ENCODE measurements at places on chromosomes 12 and 14.

DNA sequence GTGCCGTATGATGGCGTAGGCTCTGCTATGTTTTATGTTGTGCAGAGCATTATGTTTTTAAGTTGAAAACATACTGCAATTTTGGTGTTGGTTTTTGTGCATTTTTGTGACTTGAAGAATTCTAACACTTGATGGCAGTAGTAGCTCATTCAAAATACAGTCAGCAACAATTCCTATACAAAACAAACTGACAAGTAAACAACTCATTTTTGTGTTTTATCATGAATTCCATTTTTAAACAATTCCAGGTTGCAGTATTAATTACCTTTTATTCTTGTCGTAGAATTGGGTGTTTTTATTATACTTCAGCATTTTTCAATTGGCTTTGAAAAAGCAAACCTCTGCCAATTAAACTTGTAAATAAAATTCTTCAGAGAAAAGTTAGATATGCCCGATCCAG is 4.1 kb upstream of the CCER1 start:
- no peak for DNase-seq

GRCh38 chr12:3565985-3566384 is 75.0 kb downstream of the PRMT8 start:
- DNase-seq: no peak

- DNase-seq: no peak
Observed at GRCh38 chr14:104084251-104085002, 1.1 kb upstream of the ASPG start.

- DNase-seq: no peak
Observed at GRCh38 chr12:67929384-67929772, 59.9 kb upstream of the IFNG-AS1 start.

GRCh38 chr12:19575337-19576243 is 136.3 kb downstream of the AEBP2 start:
- no peak for DNase-seq

DNA sequence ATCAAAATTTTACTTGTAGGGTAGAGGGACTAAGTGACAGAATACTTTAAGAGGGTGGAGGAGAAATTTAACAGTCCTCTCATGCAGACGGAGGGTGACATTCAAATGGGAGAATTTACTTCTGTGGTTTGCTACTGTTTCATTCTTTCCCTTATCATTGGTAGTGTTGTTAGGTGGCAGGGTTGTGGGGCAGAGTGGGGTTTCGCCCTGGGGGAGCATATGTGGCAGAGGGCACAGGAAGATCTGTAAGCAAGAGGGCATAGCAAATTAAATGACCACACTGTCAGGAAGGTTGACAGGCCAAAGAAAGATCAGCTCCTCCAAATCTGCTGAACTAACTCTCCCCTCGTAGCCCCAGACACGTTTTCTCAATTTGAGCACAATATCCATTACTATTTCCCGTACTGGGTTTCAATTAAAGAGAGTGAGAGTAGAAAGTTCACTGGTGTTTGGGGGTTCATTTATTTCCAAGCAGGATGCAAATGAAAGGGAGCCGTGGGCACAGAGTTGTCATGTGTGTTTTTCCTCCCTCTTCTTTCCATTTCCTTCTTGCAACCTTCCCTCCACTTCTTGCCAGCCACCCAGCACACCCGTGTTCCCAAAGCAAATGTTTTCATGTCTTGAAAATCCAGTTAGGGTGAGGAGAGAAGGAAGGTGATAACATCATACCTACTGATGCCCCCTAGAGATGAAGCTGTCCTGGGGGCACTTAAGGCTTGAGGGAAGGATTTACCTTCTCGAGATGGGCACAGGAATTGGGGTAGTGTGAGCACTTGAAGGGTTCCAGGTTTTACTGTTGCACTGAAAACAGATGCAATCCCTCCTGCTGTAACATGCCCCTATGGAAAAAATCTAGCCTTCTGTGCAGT is 6.5 kb upstream of the TBX3 start:
- DNase-seq: no peak

DNA sequence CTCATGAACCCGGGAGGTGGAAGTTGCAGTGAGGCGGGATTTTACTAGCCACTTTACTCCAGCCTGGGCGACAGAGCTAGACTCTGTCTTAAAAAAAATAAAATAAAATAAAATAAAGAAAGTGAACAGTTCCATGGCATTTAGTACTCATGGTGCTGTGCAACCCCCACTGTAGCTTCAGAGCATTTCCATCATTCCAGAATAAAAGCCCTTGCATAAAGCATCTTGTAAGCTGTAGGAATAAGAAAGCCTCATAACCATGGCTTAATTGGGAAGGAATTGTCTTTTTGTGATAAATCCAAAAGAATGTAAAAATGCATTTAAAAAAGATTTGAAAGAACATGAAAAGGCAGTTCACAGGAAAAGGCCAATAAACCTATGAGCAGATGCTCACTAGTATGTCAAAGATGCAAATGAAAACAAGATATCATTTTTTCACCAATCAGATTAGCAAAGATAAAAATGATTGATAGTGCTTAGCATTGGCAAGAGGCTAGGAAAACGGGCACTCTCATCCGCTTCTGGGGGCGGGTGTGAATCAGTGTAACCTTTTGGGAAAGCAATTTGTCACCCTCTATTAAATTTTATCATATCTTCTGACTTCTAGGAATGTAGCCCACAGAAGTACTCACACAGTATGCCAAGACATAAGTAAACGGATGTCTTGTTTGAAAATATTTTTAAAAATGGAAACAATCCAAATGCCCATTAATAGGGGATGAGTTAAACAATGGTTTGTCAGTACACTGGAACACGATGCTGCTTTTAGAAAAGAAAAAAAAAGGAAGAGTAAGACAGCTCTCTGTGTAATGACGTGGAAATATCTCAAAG is 46.6 kb downstream of the CFAP251 start:
- no peak for DNase-seq

DNA sequence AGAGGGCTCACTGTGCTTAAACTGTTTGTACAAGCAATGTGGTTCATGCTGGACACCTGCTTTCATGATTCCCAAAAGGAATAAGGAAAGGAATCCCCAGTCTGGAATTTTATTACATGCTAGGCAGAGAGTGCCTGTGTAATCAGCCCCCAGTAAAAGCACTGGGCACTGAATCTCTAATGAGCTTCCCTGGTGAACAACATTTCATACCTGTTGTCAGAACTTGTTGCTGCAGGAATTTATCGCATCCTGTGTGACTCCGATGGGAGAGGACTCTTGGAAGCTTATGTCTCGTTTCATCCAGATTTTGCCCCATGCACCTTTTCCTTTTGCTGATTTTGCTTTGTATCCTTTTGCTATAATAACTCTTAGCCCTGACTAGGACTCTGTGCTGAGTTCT is 190.2 kb upstream of the HMGA2 start:
- DNase-seq: no peak

DNA sequence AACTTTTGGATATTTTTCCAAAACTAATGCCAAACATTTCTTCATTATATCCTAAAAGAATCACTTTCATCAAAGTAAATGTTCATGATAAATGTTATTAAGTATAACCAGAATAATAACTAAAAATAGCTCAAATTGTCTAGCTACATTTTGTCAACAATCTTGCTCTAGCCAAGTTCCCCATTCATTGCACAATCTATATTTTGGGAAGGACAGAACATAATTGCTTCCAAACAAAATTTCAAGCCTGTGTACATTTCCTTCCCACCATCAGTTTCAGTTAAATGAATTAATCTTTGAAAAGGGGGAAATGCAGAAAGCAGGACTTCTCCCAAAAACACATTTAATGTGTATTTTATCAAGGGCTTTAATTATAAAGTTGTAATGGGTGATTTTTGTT is 98.0 kb upstream of the PLEKHG7 start:
- DNase-seq: no peak

Data from stimulated activated CD8-positive, alpha-beta memory T cell treated with anti-CD3 and anti-CD28 coated beads, Interleukin-4, amount 100 ng/mL, for 1 hour (primary cell).